ENCODE measurements at places on chromosomes 1 and 21. TPM values are rescaled to one million over a fixed set of nuclear protein-coding genes. Genes with fewer than 3 reads are reported as not detected.

MATN1 gene
- 0.24 TPM for total RNA-seq

PRAMEF9 gene
- not detected for total RNA-seq

DNA sequence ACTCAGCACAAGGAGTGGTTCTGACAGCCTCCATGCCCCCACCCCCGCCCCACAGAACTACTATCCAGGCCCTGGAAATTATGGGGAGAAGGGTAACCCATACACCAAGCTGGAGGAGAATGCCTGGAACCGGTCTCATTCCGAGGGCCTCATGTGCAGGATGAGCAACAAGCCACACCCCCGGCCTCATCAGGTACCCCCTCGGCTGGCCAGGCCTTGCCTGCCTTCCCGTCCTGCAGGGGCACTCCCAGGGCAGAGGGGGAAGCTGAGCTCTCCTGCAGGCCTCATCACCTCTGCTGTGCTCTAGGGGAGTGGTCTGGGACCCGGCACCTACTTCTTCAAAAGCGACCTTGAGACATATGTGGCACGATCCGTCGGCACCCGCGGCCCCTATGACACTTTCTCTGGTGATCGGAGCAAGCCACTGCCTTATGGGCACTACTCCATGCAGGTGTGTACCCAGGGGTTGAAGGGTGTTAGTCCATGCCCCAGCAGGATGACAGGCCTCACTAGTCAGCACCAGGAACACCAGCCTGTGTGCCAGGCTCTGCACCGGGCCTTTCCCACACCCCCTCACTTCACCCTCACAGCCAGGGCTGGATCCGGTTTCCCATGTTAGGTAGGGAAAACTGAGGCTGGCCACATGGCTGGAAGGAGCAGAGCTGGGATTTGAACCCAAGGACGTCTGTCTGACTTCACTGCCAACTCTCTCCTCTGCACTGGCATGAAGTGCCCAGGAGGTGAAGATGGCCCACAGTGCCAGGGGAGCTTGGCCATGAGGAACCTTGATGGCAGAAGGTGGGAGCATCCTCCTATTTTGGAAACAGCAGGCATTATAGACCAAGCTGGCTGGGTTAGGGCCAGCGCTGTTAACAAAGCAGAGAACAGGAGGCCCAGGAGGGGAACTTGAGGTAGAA, 10.9 kb upstream of the TTC22 start:
- H3K27ac ChIP-seq, result no peak overlapping the region
- no peaks in the 10 kb centered on the region for H3K36me3 ChIP-seq
- no peak overlapping the region for H3K4me3 ChIP-seq
- H3K27me3 ChIP-seq, result no peaks in the 10 kb centered on the region
- peaks cover 13% of the 10 kb centered on the region for H3K4me1 ChIP-seq

GRCh38 chr1:180974236-180974635, 48.4 kb downstream of the STX6 start:
- H3K27ac ChIP-seq, result no peak overlapping the region
- no peaks in the 10 kb centered on the region for H3K27me3 ChIP-seq
- H3K36me3 ChIP-seq, result peaks cover 31% of the 10 kb centered on the region
- no peak for DNase-seq

DNA sequence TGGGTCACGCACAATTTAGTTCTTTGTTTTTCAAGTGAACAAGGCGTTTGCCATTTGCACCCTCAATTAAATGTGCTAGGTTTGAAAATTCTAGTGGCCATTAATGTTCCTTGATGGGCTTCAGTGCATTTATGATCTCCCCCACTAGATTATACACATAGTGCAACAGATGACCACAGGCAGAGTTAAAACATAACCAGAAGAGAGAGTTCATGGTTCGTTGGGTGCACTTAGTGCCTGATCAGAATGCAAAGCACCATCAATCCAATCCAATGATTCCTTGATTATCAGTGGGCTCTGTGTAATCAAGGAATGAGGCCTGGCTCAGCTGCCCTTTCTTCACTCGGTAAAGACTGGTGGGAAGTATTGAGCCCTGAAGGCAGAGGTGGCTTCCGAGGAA, 334.5 kb downstream of the PRDM2 start:
- no peak overlapping the region for H3K4me3 ChIP-seq
- H3K36me3 ChIP-seq, result no peaks in the 10 kb centered on the region
- H3K4me1 ChIP-seq, result no peaks in the 10 kb centered on the region
- no peak for DNase-seq
- H3K27me3 ChIP-seq, result no peaks in the 10 kb centered on the region

All from GM12878 (cell line).